ENCODE measurements at places on chromosomes 16 and 17.

GRCh38 chr17:34647511-34647910, 68.1 kb downstream of the TMEM132E start:
- DNase-seq: no peak

GRCh38 chr16:64077242-64077641, 1044.6 kb downstream of the CDH11 start:
- DNase-seq: no peak

DNA sequence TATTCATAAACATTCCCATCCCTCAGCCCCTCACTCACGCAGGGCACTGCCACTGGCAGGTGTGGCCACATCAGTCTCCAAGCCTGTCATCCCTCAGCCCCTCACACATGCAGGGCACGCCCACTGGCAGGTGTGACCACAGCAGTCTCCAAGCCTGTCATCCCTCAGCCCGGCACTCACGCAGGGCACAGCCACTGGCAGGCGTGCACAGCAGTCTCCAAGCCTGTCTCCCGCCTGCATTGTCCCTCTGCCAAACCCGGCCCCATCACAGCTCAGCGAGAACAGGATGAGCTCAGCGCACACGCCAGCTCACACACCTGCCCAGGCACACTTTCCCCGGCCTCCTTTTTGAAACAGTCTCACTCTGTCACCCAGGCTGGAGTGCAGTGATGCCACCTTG, 11.4 kb upstream of the KREMEN2 start:
- no peak for DNase-seq

GRCh38 chr17:9228408-9229159, 207.3 kb downstream of the NTN1 start:
- no peak for DNase-seq

DNA sequence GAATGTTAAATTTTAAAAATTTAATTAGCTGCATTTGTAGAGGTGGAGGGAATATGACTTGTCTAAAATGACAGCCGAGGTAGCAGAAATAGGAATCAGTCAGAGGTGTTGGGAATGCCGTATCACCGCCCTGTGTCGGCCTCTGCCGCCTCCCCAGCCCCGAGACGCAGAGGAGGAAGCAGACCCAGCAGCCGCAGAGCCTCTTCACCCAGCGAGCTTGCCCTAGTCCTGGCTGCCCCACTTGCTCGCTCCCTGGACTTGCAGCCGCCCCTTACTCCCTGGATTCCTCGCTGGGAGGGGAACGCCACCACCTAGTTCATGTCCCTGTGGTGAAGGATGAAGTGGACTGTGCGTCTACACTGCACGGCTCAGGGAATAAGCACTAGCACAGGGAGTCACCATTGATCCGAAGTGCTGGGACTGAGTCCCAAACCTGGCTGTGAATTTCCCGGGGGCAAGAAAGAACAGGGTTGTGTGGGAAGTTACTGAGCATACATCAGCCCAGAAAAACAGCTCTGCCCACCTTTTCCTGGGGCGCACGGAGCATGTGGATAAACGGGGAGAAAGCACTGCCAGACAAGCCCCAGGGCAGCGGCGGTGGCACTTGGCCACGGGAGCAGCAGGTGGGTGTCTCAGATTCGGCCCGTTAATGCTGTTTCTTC, 76.8 kb downstream of the RPTOR start:
- DNase-seq: no peak

GRCh38 chr17:81345228-81346089, 49.8 kb upstream of the BAHCC1 start:
- no peak for DNase-seq

GRCh38 chr16:35134471-35134870, 1675.1 kb downstream of the TP53TG3F start:
- DNase-seq: no peak

GRCh38 chr17:36529121-36529520, 5.5 kb downstream of the MYO19 start:
- DNase-seq: no peak

GRCh38 chr17:42287305-42287976, 857 bp upstream of the STAT5A start:
- DNase-seq: no peak

Data from stimulated activated CD8-positive, alpha-beta memory T cell treated with anti-CD3 and anti-CD28 coated beads, Interleukin-15, amount 100 ng/mL, for 24 hours (primary cell).